HFFc6 (cell line): ENCODE measurements at places on chromosomes 3 and 15. TPM values are rescaled to one million over a fixed set of nuclear protein-coding genes. Genes with fewer than 3 reads are reported as not detected.

GRCh38 chr3:11668243-11669235 is 24.8 kb upstream of the VGLL4 start:
- DNase-seq = peak; percentile 79

DNA sequence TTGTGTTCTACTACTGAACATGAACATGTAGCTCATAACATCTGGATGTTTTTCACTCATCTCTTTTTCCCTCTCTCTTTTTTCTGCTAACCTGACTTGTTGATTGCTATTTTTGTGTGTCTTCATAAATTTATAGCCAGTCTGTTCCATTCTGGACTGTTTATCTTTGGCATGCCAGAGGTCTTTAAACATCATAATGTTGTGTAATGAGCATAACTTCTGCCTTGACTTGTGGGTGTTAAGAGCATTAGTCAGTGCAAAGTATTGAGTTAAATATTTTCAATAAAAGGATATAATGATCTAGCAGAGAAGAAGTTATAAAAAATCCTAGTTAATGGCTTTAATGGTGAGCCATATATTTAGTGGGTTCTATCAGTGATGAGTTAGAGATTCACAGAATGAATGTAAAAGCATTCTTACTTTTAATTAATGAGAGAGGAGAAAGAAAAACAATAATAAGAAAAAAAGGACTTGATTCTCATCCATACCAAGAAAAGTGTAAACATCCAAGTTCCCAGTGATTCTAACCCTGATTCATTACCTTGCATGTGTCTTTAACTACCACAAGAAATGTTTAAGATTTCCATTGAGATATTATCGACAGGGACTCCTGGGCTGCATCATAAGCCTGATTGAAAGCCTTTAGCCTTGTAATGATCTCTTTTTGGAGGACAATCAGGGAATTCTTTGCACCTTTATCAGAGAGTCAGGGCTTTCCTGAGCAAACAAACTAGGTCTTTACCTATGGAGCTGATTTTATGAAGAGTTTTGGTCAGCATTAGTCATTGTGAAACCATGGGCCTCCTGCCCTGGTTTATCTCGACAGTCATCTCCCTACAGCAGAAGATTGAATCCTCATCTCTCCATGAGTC is 22.9 kb downstream of the MITF start:
- DNase-seq = peak; percentile 87

- DNase-seq = no peak
Measured at GRCh38 chr15:89009080-89009479, 79.2 kb upstream of the ABHD2 start.

DNA sequence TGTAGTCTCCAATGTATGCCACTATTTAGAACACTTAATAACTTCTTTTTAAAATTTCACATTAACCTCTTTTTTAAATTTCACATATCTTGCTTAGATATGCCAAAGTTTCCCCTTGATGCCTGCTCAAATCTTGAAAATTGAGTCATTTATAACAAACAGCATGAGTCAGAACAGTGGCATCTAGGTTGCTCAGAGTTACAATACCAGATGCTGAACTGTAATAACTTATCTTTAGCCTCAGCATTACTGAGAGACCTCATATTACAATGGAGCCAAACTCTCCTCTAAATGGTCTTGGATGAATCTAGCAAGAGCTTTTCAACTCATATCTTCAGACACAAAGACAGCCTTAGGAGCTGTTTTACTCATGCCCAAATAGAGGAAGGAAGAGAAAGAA is 439.3 kb upstream of the ARPP21 start:
- DNase-seq = no peak

DNA sequence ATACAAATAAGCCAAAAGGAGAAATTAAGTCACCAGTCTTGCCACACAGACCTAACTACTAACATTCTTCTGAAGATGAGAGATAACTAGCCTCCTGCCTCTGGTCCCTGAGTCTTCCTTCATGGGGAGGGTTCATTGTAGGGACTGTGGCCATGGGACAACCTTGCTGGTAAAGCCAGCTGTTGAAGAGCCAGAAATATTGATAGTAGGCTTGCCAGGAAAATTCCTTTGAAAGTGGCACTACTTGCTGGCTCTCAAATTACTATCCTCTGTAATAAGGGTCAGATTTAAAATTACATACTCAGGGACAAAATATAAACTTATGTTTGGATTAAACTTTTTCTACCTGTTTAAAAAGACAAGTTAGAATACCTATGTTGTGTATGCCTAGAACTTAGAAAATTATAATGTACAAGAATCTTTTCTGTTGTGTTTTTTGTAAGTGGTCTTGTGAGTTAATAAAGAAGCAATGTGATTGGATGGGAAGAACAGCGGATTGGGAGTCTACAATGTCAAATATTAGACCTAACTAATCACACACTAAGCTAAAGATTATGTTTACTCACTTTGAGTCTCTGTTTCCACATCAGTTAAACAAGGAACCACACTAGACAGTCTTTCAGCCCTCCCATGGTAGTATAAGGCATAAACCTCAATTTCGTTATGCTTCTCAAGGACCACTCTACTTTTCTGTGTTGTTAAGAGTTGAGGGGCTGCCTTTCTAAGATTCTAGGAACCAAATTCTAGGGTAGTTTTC is 60.0 kb upstream of the TRIM71 start:
- DNase-seq = no peak

PP2D1 gene
- total RNA-seq = not detected in 3 replicates
